ENCODE measurements at places on chromosomes 5 and 9.

GRCh38 chr9:134712243-134712642 lies 70.6 kb downstream of the COL5A1 start:
- DNase-seq, result no peak

DNA sequence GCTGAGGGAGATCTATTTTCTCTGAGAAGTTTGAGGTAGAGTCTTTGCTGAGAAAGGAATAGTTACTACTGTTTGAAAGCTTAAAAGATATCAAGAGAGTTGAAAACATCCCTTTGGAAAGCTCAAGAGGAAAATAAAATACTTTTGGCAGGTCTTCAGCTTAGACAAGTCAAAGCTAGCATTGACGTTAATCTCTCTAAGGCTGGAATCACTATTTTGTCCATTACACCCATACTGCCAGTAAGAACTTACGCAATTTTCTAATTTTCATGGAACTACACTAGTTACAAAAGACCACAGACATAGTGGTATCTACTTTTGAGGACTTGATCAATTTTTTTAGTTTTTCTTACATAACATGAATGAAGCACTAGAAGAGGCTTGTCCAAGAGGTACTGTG lies 494.9 kb downstream of the PSAT1 start:
- no peak for DNase-seq

DNA sequence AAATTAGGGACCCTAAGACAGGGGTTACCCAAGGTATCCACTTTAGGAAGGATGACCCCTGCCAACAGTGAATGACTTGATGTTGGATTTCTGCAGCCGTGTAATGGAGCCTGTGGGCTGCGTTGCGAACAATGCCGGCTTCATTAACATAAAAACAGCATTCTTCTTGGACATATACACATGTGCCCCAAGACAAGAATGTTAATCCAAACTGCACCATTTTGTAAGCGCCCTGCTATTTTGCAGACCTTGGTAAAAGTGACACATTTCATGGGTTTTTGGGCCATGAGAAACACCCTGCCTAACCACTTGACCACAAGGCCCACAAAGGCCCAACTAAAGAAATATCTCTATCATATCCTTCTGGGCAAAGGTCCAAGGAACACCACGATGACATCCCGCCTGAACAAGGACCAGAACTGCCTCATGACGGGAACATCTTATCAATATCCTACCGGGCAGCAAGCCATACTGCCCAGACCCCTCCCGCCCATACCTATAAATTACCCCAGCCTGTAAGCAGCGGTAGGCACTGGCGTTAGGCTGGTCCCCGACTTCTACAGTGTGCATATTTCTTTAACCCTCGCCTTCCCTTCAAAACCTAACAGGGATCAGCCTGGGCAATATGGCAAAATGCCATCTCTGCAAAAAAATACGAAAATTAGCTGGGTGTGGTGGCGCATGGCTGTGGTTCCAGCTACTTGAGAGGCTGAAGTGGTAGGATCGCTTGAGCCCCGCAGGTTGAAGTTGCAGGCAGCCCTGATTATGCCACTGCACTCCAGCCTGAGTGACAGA lies 9.7 kb upstream of the PDCD1LG2 start:
- no peak for DNase-seq

- no peak for DNase-seq
Observed at GRCh38 chr9:1916655-1917054, 98.5 kb upstream of the SMARCA2 start.

GRCh38 chr9:105921057-105921726 lies 226.9 kb downstream of the TMEM38B start:
- DNase-seq, result no peak

DNA sequence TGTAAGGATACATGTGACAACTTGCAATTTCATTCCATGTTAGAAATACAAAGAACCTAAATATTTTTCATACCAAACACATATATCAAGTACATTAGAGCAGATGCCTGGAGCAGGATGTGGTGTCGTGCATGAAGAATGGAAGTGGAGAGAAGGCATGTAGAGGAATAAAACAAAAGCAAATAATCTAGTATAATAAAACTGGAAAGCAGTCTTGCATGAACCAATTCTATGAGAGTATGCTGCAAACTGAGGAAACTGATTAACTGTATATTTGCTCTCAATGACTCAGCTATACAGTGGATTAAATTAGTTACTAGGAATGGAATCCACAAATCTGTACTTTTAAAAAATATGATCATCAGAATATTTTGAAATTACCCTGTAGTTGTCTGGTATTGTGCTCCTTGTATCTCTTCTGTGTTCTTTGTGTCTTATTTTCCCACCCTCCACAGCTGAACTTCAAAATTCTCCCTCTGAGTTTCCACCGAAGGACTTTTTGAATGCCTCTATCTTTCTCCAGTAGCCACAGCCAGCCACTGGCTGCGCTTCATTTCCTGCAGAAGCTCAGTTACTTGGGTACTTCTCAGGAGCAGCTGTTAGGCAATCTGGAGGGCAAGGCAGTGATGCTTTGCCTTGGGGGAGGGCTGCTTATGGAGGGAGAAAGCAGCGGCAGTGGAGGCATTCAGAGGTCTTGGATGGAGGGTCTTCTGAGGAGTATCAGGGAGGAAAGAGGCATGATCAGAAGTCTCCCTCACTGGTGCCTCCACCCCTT lies 608.0 kb downstream of the BRINP1 start:
- no peak for DNase-seq

DNA sequence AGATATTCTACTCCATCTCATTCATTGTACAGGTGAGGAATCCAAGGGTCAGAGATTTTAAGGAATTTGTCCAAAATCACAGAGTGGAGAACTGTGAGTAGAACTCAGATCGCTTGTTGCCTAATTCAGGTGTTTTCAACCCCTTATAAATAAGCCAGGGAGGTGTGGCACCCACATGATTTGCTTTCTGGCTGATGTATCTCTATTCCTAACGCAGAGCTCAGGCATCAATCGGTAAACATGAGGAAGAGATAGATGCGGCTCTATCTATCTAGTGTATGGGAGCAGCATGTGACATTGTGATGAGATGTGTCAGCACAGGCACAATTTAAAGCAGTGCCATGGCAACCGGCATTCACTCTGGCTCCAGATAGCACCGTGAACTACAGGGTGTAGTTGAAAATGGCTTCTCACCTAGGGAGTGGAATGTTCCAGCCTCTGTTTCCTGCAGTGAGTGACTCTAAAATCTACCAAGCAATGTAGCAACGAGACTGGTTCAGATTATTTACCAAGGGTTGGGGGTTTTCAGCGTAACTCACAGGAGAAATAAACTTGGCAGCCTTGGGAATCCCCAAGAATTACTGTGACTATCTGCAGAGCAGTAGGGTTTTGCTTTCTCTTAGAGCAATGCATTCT lies 53.4 kb upstream of the SUB1 start:
- no peak for DNase-seq

- DNase-seq, result no peak
Observed at GRCh38 chr5:168578538-168579487, at the start of gene PANK3. Gene PANK3, minus strand, starts transcription at chr5:168579368. Its CDS starts 85 bp downstream, at chr5:168579283.

DNA sequence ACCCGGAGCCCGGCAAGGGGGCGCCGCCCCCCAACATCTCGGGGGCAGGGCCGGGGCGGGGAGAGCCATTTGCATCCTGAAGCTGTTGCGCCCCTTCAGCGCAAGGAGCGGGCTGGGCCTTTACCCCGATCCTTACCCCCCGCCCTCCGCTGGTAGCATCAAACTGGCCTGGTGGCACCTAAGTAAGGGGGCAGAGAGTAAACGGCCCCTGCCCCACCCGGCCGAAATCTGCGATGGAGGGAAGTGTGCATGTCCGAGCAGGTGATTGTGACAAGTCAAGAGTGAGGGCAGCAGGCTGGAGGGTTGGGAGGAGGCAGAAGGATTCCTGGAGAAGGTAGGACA lies 101.2 kb downstream of the ESM1 start:
- DNase-seq, result no peak

DNA sequence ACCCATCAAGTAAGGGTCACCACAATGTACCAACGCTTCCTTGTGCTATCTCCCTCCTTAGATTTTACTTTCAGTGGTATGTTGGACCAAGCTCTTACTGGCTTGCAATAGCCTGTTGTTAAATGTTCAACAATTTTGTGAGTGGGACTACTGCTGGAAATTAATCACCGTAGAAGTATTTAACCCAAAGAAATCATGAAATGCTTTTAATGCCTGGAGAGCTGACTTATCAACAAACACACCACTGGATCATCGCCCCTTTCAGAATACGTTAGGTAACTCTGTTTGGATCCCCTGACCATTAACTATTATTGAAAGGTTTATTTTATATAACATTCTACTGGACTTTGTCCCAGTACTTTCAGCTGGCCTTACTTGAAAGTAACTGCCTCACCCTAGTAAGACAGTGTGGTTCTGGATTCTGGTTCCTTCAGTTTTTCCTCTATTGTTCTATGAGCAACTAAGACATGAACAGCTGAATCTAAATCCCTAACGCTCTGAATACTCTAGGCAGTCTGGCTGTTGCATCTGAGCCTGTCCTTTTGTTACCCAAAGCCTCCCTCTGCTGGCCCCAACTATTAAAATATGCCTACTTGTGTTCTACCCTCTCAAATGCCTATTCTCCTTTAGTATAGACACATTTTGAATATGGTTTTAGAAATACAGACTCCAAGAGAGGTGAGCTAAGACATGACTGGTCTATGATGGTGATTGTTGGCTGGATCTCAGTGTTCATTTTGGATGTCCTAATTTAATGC lies 1203.4 kb upstream of the DMAC1 start:
- peak; percentile 22 for DNase-seq

DNA sequence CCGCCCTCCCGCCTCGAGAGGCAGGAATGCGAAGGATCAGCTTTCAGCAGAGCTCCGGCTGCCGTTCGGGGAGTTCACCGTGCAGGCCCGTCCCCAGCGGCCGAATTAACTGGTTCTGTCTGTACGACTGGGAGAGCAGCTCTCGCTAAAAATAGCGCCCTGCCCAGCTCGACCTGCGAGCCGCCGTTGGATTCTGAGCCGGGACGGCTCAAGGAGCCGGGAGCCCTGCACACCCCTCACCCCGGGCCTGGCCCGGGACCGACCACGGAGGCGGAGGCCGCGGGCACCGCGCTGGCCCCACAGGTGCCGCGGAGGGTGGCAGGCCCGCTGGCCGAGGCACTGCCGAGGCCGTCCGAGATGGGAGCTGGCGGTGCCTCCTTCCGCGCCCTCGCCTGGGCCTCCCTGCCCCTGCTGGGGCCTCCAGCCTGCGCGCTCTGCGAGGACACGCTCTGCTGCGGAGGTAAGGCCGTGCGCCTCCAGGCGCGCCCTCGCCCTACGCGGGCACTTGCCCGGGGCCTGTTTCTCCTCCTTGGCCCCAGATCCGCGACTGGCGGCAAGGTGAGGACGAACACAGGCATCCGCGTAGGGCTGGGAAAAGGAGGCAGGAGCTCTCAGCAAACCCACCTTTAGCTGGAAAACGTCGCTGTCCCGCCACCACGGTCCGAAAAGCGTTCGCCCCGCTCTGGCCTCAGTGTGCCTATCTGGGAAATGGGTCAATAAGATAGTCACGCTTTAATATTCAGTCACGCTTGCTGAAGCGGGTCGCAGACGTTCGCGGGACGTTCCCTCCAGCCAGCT lies 53.1 kb upstream of the DAB2IP start:
- DNase-seq, result peak; percentile 91

DNA sequence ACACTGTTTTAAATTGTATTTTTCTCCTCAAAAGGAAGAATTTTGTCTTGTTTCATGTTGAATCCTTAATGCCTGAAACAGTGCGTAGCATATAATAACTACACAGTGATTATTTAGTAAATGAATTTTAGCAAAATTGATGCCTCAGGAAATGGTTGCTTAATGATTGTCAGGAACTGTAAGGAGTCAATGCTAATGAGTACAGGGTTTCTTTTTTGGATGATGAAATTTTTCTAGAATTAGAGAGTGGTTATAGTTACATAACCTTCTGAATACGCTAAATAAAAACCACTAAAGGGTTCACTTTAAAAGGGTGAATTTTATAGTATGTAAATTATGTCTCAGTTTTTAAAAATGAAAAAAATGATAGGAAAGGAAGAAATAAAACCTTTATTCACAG lies 14.9 kb downstream of the FAM151B start:
- DNase-seq, result no peak

GRCh38 chr9:89109666-89110065 lies 69.0 kb downstream of the SHC3 start:
- no peak for DNase-seq

DNA sequence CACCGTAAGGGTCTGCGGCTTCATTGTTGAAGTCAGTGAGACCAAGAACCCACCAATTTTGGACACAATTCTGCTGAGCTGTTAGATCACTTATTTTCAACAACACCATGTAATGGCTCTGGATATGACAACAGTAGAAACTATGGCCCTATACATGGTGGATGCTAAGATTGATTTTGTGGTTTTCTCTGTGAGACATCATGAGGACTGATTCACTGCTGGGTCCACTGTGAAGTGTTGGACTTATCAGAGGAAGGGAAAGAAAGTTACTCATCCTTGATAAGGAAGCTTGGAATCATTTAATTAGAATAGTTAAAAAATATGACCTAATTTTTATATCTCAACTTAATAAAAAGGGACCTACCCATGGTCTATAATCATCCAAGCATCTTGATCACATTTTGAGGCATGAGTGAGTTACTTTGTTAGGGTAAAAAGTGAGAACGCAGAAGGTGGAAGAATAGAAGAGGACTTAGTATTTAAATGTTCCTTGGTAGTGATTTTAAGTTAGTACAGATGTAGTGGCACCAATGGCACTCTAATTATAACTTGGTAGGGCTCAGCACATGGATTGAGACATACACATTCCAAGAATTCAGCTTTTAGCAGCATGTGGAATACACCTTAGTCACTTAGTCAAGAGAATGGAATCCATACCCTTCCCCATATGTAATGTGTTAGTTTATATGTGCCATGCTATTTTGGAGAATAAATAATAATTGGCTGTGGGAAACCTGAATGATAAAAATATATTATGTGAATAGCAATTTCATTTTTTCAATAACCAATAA lies 123.5 kb upstream of the CD180 start:
- DNase-seq, result no peak

GRCh38 chr9:125472926-125473701 lies 211.5 kb downstream of the GAPVD1 start:
- no peak for DNase-seq

DNA sequence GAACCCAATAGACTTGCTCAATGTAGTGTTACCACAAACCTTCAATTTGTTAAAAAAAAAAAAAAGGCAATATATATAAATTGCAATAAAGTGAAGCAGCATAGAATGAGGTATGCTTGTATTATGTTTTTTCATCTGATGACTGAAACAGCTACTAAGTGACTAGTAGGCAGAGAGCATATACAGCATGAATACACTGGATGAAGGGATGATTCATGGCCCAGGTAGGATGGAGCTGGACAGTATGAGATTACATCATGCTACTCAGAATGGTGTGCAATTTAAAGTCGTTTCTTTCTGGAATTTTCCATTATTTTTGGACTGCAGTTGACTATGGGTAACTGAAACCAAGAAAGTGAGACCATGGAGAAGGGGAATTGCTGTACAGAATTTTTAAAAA lies 161.2 kb downstream of the GNA14 start:
- DNase-seq, result no peak

GRCh38 chr5:175107865-175108264 lies 336.1 kb downstream of the DRD1 start:
- no peak for DNase-seq

Measured in tibial artery (tissue), 4 donors.